ENCODE measurements at places on chromosomes 5 and 9. TPM values are rescaled to one million over a fixed set of nuclear protein-coding genes. Genes with fewer than 3 reads are reported as not detected.

- no peaks in the 10 kb centered on the region for H3K36me3 ChIP-seq
- H3K4me1 ChIP-seq, result peaks cover 22% of the 10 kb centered on the region
- no peak overlapping the region for H3K4me3 ChIP-seq
Observed at GRCh38 chr9:70603020-70603411, 188.6 kb upstream of the KLF9 start.

IFNE gene
- total RNA-seq, result 0.47 TPM

DNA sequence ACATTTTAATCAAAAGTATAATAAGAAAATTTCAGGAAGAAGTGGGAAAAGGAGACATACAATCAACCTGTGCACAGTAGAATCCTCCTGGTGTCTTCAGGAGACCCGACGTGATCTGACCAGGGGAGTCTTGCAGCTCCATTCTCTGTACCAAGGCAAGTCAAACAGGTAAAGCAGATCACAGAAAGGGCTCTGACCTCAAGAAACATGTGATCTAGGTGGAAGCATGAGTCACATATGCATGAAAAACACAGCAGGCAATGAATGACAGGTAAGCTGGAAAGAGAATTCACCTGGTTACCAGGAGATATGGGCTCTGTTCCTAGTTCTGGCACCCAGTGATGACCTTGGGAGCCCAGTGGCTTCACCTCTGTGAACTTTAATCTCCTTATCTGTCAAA is 19.4 kb upstream of the FABP6 start:
- H3K36me3 ChIP-seq, result no peaks in the 10 kb centered on the region
- no peak for DNase-seq
- H3K27ac ChIP-seq, result no peak overlapping the region
- H3K4me1 ChIP-seq, result no peaks in the 10 kb centered on the region
- no peak overlapping the region for H3K4me3 ChIP-seq
- no peaks in the 10 kb centered on the region for H3K27me3 ChIP-seq

DNA sequence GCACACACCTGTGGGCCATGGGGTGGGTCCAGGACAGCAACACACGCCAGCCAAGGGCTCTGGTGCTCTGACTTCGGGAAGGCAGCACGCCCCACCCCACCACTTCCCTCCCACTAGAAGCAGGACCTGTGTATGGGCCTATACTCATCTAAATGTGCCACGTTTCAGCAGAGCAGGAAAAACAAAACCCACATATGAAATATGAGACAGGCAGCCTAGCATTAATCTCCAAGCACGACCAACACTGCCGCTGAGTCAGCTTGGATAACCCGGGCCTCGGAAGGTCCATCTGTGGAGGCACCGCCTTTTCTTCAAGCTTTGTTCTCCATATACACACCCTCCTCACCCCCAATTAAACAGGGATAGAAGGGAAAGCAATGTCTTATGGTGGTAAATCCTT is 203.1 kb downstream of the ROR2 start:
- H3K27me3 ChIP-seq, result no peaks in the 10 kb centered on the region
- H3K4me1 ChIP-seq, result no peaks in the 10 kb centered on the region
- no peak overlapping the region for H3K4me3 ChIP-seq
- no peaks in the 10 kb centered on the region for H3K36me3 ChIP-seq
- H3K27ac ChIP-seq, result no peak overlapping the region

DNA sequence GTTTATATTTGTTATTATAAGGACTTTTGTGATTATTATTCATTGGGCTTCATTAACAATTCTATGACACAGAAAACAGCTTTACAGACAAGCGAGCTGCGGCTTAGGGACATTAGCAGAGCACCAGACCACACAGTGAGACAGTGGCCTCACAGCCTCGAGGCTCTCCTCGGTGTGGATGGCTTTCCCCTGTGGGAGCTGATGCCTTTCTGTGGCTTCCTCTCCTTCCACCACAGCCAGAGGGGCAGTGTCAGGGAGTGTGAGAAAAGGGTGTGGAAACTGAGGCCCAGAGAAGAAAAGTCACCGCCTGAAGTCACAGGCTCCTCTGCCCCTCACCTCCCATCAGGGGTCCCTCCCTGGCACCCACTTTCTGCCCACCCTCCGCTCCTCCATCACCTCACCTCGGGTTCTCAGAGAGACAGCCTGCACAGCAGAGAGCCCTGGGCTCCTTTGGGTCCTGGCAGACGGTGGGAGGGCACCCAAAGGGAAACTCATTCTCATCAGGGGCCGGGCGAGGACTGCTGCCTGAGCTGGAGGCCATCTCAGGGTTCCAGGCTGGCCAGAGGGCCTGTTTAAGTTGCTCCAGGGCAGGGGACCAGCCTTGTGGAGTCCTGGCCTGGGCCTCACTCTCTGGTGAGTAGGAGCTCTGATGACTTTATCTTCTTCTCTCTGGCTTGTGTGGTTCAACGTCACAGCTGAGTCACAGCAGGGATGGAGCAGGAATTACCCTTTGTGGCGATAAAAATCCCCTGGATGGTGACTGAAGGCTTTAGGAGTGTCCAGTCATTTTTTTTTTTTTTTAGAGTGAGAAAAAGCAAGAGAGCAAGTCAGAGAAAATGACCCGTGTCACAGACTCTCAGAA is 830 bp downstream of the TRAF1 start:
- H3K4me3 ChIP-seq, result no peak overlapping the region
- H3K27ac ChIP-seq, result no peak overlapping the region
- DNase-seq, result no peak
- no peaks in the 10 kb centered on the region for H3K27me3 ChIP-seq
- no peaks in the 10 kb centered on the region for H3K36me3 ChIP-seq

- no peak overlapping the region for H3K4me3 ChIP-seq
- H3K4me1 ChIP-seq, result peaks cover 11% of the 10 kb centered on the region
- no peaks in the 10 kb centered on the region for H3K27me3 ChIP-seq
- peak overlapping the region; percentile 48 for H3K27ac ChIP-seq
- peak; percentile 72 for DNase-seq
Observed at GRCh38 chr5:167950126-167950721, 341.2 kb upstream of the WWC1 start.

GRCh38 chr5:169610606-169611005 is 26.5 kb upstream of the DOCK2 start:
- no peaks in the 10 kb centered on the region for H3K27me3 ChIP-seq
- no peaks in the 10 kb centered on the region for H3K36me3 ChIP-seq
- H3K27ac ChIP-seq, result no peak overlapping the region

DNA sequence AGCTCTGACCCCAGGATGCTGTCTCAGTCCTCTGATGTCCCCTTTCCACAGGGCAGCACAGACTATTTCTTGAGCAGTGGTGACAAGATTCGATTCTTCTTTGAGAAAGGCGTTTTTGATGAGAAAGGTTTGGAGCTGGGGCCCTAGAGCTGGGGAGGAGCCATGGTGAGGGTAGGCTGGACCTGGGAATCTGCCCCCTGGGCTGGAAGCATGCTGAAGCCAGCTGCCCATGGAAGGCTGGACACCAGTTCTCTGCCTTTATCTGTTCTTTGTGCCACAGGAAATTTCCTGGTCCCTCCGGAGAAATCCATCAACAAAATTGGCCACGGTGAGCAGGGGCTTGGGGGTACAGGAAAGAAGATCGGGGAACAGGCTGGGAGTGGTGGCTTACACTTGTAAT is 12.9 kb downstream of the PHYHD1 start:
- no peaks in the 10 kb centered on the region for H3K27me3 ChIP-seq
- H3K36me3 ChIP-seq, result no peaks in the 10 kb centered on the region
- no peaks in the 10 kb centered on the region for H3K4me1 ChIP-seq
- DNase-seq, result no peak

DNA sequence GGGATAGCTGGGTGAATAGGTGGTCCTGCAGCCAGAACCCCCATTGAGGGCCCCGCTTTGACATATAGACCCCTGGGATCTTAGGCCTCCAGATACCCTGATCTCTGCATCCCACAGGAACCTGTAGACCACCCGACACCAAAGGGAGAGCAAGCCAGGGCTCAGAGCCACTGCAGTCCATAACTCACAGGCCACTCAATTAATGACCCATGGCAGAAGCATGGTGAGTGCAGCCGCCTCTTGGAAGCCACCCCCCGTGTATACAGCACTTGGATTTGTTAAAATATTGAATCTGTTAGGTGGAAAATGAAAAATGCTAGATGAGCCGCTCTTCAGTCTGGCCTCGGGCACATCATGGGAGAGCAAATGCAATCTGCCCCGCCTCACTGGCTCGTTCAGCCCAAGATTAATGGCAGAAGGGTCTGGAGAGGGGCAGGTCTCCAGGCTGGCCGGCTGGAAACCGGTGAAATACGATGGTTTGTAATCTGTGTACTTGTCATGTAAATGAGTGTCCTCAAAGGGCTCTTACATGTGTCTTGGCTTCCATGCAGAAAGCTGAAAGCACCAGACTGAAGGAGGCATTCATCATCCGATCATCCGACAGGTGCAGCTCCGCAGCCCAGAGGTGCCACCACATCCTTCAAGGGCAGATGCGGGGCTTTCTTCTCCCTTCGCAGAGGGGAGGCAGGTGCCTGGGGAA is 111.3 kb downstream of the OLFM1 start:
- DNase-seq, result no peak
- no peak overlapping the region for H3K27ac ChIP-seq
- no peaks in the 10 kb centered on the region for H3K27me3 ChIP-seq
- H3K36me3 ChIP-seq, result no peaks in the 10 kb centered on the region

- H3K4me1 ChIP-seq, result peaks cover 9% of the 10 kb centered on the region
- H3K27me3 ChIP-seq, result no peaks in the 10 kb centered on the region
- H3K27ac ChIP-seq, result no peak overlapping the region
- no peak overlapping the region for H3K4me3 ChIP-seq
- no peaks in the 10 kb centered on the region for H3K36me3 ChIP-seq
- DNase-seq, result no peak
Observed at GRCh38 chr5:154211641-154212390, 21.3 kb downstream of the GALNT10 start.

DNA sequence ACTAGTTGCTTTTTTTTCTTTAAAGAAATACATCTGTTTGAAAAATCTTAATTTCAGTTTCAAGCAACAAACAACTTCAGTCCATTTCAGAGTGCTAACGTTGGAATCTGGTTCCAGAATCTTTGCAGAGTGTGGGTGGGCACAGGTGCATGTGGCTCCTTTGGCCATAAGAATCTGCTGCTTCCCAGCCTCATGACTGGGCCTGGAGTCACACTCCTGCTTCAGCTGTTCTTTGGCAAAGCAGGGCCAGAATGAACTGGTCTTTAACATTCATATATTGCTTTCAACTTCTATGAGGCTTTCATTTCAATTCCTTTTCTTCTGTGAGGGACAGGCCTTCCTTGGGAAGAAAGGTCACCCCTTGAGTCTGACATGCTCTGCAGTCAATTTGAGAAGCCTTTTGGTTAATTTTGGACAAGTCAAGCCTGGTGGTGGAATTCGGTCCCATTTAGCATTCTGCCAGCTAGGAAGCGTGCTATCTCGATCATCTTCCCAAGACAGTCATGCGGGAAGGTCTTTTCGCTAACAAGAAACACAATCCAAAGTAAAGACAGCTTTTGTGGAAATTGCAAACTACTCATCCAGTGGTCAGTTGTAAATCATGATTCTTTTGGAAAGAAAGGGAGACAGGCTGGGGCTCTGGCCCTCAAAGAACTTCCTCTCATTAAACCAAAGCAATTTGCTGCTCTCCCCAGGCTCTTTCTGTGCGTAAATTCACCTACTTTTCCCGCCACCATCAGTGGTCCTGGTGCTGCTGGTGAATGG is 55.2 kb downstream of the SLC1A3 start:
- no peak overlapping the region for H3K27ac ChIP-seq
- H3K4me1 ChIP-seq, result peaks cover 4% of the 10 kb centered on the region
- DNase-seq, result no peak
- no peaks in the 10 kb centered on the region for H3K27me3 ChIP-seq

DNA sequence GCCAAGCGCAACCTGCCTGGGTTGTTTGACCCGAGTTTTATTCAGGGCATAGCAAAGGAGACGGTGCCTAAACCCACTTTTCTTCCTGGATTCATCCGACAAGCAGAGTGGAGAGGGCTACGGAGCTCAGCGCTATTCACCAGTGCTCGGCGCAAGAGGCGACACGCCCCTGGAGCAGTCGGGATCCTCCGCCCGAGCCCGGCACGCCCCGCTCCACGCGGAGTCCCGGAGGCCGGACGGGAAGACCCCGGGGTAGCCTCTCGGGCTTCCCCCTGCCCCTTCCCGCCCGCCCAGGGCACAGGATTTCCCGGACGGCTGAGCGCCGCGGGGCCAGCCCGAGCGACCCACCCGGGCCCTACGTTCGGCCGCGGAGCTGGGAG is 427 bp downstream of the SERINC5 start:
- H3K36me3 ChIP-seq, result no peaks in the 10 kb centered on the region
- peak; percentile 46 for DNase-seq
- H3K27me3 ChIP-seq, result no peaks in the 10 kb centered on the region
- peaks cover 21% of the 10 kb centered on the region for H3K4me1 ChIP-seq

GRCh38 chr5:178341091-178341850 is 108.7 kb upstream of the PHYKPL start:
- H3K4me1 ChIP-seq, result no peaks in the 10 kb centered on the region
- H3K27me3 ChIP-seq, result no peaks in the 10 kb centered on the region
- H3K27ac ChIP-seq, result no peak overlapping the region
- no peaks in the 10 kb centered on the region for H3K36me3 ChIP-seq

- H3K27me3 ChIP-seq, result no peaks in the 10 kb centered on the region
- no peaks in the 10 kb centered on the region for H3K36me3 ChIP-seq
- H3K4me1 ChIP-seq, result peaks cover 8% of the 10 kb centered on the region
- H3K4me3 ChIP-seq, result no peak overlapping the region
- H3K27ac ChIP-seq, result no peak overlapping the region
Observed at GRCh38 chr9:131525643-131526565, 5.2 kb downstream of the UCK1 start.

PCDHGA11 gene
- 8.4 TPM for total RNA-seq

MYORG gene
- total RNA-seq, result 2.8 TPM

PPP2R2B gene
- 9.8 TPM for total RNA-seq

DNA sequence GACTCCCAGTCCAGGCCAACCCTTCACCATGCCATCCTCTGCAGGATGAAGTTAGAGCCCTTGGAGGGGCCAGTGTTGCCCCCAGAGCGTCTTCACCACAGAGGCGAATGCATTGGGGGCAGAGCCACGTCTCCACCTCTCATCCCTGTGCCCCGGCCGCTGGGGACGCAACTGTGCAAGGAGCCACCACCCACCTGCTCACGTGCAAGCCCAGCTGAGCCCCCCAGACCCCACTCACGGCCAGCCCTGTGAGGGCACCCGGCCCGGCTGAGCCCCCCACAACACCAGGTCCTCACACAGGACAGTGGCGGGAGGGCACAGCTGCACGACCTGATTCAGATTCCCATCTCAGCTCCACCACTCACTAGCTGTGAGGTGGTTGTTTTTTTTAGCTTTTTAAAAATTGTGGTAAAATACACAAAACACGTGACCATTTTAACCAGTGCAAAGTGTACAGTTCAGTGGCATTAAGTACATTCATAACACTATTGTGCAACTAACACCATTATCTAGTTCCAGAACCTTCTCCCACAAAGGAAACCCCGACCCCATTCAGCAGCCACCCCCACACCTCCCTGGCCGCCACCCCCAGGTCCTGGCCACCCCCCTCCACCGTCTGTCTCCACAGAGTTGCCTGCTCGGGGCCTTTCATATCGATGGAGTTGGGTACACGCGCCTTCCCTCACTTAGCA is 33.5 kb upstream of the UBAC1 start:
- no peak overlapping the region for H3K4me3 ChIP-seq
- H3K27me3 ChIP-seq, result no peaks in the 10 kb centered on the region
- peaks cover 27% of the 10 kb centered on the region for H3K4me1 ChIP-seq
- no peak for DNase-seq
- no peak overlapping the region for H3K27ac ChIP-seq

FAM169A gene
- 69.2 TPM for total RNA-seq

ZNF658 gene
- total RNA-seq, result 6.4 TPM

PCDHB16 gene
- 2.6 TPM for total RNA-seq

GRCh38 chr5:9502050-9502834 is 43.6 kb downstream of the SEMA5A start:
- no peak overlapping the region for H3K4me3 ChIP-seq
- no peak overlapping the region for H3K27ac ChIP-seq
- H3K36me3 ChIP-seq, result no peaks in the 10 kb centered on the region
- H3K4me1 ChIP-seq, result no peaks in the 10 kb centered on the region
- no peaks in the 10 kb centered on the region for H3K27me3 ChIP-seq

GRXCR2 gene
- not detected for total RNA-seq

GRCh38 chr5:62494772-62495171 is 82.2 kb downstream of the IPO11 start:
- no peaks in the 10 kb centered on the region for H3K27me3 ChIP-seq
- no peak overlapping the region for H3K4me3 ChIP-seq
- no peak overlapping the region for H3K27ac ChIP-seq
- no peak for DNase-seq
- no peaks in the 10 kb centered on the region for H3K36me3 ChIP-seq

Data from testis (tissue), 5 donors.